HFFc6 (cell line): ENCODE measurements at places on chromosomes 1 and 21. TPM values are rescaled to one million over a fixed set of nuclear protein-coding genes. Genes with fewer than 3 reads are reported as not detected.

GRCh38 chr1:27099587-27100334 lies 55.2 kb downstream of the SLC9A1 start:
- peak; percentile 90 for DNase-seq

The VSIG8 gene
- not detected in 3 replicates for total RNA-seq

- peak; percentile 72 for DNase-seq
Observed at GRCh38 chr1:150528196-150528595, 12.6 kb downstream of the FALEC start.

GRCh38 chr1:116521186-116521585 lies 49.6 kb downstream of the CD58 start:
- peak; percentile 57 for DNase-seq

GRCh38 chr1:162206749-162207635 lies 137.5 kb downstream of the NOS1AP start:
- no peak for DNase-seq

- peak; percentile 91 for DNase-seq
Observed at GRCh38 chr1:203559523-203559922, 65.6 kb downstream of the OPTC start.

- DNase-seq = peak; percentile 36
Observed at GRCh38 chr1:87942165-87942564, 613.5 kb downstream of the LMO4 start.

- DNase-seq = no peak
Observed at GRCh38 chr1:71885171-71885570, 397.2 kb downstream of the NEGR1 start.

The BTBD8 gene
- 0.83 and 1.5 TPM in 2 replicates for total RNA-seq

- peak; percentile 88 for DNase-seq
Observed at GRCh38 chr1:39205102-39205780, 746 bp downstream of the MACF1 start.

The GSTM5 gene
- total RNA-seq = 4.7 to 7.1 TPM (median 4.9 TPM) in 3 replicates

The TLCD4 gene
- total RNA-seq = 0.15 to 0.37 TPM (median 0.24 TPM) in 3 replicates

The ELF3 gene
- 0.09 TPM in 1 of 3 replicates, not detected in the others for total RNA-seq

- DNase-seq = no peak
Observed at GRCh38 chr1:166271151-166271538, 104.3 kb upstream of the FAM78B start.

DNA sequence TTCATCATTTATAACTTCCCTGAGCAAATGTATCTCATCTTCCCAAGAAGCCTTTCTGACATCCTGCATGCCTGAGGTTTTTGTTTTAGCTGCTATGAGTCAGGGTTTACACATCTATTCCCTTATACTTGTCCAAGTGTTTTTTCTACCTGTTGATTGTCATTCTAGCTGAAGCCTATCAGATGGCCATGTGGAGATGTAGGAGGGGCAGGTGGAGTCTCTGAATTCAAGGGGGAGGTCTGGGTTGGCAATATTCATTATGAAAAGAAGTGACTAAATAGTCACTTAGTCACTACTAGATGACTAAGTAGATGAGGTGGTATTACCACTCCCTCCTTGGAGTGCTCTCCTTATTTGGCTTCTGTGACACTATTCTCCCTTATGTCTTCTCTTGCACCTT lies 52.4 kb downstream of the XCL1 start:
- peak; percentile 50 for DNase-seq

DNA sequence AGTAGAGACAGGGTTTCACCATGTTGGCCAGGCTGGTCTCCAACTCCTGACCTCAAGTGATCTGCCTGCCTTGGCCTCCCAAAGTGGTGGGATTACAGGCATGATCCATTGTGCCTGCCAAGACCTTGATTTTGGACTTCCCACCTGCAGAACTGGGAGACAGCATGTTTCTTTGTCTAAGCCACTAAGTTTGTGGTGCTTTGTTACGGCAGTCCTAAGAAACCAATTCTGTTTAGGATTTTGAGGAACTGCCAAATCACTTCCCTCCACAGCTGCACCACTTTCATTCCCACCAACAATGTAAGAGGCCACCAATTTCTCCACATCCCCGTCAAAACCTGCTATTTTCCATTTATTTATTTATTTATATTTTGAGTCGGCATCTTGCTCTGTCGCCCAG lies 46.1 kb downstream of the CHAF1B start:
- DNase-seq = no peak

GRCh38 chr1:164660775-164661174 lies 101.8 kb downstream of the PBX1 start:
- DNase-seq = no peak

DNA sequence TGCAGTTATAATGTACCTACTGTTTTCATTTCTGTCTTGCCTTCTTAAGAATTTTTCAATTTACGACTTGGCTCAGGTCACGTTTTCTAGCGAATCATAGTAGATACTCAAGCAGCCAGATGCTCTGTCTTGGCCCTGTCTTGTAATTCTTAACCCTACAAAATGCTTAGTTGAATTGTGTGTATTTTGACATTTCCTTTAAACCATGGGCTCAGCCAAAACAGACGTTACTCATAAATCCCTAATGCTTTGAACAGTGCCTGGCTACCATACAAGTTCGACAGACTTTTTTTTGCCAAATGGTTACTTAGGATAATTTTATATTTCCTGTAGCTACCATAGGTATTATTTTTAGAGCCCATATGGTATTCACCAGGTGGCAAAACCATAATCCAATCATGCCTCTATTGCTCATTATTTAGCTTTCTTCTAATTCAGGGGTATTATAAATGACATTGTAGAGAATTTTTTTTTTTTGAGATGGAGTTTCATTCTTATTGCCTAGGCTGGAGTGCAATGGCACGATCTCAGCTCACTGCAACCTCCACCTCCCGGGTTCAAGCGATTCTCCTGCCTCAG lies 54.3 kb downstream of the KCNK1 start:
- DNase-seq = no peak

- DNase-seq = no peak
Observed at GRCh38 chr21:42081138-42081537, 10.0 kb downstream of the UMODL1 start.

The SEMA6C gene
- total RNA-seq = 1.1 to 1.8 TPM (median 1.4 TPM) in 3 replicates

DNA sequence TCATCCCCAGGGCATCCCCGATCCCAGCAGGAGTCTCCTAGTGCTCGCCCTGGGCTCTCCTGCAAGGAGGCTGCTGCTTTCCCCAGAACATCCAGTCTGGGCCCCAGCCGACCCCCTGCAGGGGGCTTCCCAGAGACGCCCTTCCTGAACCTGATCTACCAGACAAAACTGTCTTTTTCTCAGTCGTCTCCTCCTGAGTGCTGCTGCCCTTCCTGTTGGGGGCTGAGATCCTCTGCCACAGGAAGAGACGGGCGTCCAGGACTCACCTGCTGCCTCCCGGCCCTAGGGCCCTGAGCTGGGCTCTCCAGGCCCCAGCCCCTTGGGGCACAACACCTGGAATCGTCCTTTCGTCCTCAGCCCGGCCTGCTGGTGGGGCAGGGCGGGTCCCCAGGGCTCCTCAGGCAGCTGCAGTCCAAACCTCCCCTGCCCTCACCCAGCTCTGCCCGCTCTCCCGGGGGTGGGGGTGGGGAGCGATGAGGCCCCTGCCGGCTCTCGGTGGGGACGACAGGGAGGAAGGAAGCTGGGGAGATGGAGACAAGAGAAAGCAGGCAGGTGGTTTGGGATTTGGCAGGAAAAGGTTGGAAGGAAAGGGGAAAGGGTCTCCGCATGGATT lies 36.9 kb downstream of the TP73 start:
- DNase-seq = no peak

DNA sequence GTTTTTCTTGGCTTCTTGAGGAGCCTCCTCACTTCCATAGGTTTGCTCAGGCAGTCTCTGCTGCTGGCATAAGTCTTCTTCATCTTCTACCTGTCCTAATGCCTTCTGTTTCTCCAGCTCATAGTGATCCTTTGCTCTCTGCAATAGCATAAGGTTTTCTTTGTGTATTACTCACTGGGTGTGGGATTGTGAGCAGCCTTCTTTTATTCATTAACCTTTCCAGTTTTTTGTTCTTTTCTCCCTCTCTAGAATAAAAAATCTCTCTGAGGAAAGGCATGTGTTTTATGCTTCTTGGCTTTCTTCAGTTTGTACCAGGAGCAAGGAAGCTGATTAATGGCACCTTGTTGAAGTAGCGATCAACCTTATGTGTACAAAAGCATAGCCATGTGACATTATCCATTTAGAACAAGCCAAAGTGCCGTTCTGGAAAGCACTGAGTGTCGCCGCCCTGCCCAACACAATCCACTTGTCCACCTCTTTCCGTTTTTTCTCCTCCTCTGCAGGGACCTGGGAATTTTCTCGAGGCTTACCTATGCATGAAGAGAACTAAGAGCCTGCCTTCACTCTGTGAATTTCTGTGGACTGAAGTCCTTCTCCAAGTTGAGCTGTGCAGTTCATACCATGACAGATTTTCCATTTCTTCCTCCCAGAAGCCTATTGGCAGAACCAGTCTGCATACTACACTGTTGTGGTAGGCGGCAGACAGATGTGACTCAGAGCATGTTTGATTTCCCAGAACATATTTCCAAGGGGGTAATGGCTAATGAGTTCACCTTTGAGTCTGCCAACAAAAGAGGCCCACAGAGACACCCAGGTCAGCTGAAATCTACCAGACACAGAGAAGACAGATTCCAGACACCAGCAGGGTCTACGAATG lies 39.0 kb downstream of the DPT start:
- no peak for DNase-seq

DNA sequence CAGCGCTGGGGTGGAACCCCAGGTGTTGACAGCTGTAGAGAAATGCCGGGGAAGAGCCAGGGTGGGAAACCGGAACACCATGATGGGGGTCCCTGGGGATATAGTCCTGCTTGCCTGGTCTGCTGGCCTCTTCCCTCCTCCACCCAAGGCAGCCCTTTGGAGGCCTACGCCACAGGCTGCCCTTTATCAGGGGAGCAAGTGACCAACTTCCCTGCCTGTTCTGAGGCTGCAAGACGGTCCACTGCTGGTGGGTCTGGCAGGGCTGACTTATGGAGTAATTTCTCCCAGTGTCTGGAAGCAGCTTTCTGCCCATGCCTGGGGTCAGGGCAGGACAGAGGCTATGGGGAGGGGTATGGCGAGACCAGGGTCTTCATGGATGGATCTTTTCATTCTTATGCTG lies 50.8 kb upstream of the EDN2 start:
- no peak for DNase-seq

GRCh38 chr1:67753776-67754525 lies 69.0 kb downstream of the GADD45A start:
- DNase-seq = no peak

GRCh38 chr1:244599937-244600350 lies 53.0 kb upstream of the DESI2 start:
- DNase-seq = peak; percentile 93

GRCh38 chr1:206814716-206815341 lies 42.5 kb upstream of the IL10 start:
- DNase-seq = peak; percentile 68

DNA sequence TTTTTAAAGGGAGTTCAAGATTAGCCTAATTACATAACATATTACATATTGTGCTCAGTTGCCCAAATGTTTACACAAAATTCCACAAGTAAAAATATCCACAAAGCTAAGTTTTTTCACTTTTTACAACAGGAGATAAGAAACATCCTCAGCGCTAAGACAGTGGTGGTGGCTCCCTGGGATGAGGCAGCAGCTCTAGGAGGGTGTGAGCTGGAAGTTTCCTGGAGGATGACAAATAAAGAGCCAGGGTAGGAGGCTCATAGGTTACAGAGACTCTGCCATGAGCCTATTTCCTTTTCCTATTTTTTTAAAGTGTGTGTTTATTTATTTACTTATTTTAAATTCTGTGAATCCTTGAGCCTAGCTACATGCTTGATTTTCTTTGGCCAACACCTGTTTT lies 91.7 kb downstream of the COL24A1 start:
- no peak for DNase-seq

DNA sequence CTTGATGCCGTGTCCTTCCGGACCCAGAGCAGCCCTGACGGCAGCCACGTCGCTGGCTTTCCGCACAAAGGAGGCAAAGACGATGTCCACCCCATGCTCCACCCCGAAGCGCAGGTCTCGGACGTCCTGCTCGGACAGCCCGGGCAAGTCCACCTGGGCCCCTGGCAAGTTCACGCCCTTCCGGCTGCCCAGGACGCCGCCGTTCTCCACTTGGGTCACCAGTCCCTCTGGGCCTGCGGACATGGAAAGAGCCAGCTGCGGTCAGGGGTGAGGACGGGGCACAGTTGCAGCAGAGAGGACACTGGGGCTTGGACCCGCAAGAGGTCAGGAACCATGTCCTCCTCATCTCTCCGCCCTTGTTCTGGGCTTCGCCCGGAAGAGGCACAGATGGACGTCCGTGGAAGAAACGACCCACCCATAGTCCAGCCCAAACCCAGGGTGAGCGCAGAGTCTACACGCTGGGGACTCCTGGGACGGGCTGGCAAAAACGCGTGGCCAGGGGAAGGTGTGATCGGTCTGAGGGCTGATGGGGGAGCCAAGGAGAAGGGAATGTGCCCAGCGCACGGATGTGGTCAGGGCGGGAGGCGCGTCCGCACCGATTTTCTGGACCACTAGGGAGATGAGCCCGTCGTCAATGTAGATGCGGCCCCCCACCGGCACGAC lies 6.6 kb downstream of the PKLR start:
- no peak for DNase-seq

DNA sequence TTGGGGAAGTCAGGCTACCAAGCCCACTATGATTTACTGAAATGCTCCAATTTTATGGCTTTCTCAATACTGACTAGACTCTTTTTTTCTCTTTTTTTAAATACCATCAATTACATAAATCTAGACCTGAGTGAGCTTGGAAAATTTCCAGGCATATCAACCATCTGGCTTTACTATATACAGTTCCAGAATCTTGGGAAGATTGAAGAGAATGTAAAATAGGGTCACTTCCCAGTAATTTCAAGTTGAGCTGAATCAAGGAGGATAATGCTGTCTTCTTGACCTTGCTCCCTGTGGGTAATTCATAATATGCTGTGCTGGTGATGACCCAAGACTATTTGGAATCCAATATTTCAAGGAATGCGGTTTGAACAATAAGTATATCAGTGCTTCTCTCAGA lies 108.1 kb downstream of the MAP3K21 start:
- DNase-seq = no peak

GRCh38 chr1:109625176-109625575 lies 5.5 kb downstream of the AMPD2 start:
- DNase-seq = no peak

- DNase-seq = no peak
Observed at GRCh38 chr1:201255479-201256362, 27.6 kb upstream of the PKP1 start.

DNA sequence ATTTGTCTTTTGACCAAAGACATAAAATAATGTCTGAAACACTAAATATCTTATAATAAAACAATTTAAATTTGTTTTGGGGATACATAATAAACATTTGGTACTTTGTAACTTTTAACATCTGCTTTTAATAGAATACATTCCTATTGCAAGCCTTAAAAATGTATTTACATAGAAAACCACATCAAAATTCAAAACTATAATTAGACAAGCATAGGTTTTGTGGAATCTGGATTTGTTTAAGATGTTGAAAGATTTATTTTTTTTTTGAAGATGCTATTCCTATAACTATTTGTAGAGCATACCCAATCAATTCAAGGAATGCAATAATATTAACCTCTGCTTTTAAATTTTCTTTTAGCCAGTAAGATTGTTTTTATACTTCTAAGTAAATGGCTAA lies 125.7 kb downstream of the FMN2 start:
- no peak for DNase-seq
